Activated CD8-positive, alpha-beta memory T cell treated with anti-CD3 and anti-CD28 coated beads for 24 hours (primary cell): ENCODE measurements at places on chromosomes 12 and 14.

DNA sequence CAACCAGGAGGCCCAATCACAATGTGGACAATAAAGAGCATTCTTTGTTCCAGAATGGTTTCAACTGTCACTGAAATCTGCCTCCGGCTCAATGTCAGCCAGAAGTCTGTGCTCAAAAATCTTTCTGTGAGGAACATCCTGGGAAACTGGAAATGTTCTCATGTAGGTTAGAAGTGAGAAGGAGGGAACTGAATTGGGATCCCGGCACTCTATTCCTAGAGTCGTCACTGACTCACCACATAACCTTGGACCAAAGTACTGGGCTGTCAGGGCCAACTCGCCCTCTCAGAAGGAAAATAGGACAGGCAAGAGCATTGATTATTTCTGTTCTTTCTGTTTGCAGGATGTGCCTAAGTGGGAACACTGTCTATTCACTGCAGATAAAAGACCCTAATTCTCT is 57.6 kb downstream of the PRKAB1 start:
- DNase-seq: no peak

GRCh38 chr14:96243785-96244184 is 12.2 kb upstream of the BDKRB1 start:
- no peak for DNase-seq

DNA sequence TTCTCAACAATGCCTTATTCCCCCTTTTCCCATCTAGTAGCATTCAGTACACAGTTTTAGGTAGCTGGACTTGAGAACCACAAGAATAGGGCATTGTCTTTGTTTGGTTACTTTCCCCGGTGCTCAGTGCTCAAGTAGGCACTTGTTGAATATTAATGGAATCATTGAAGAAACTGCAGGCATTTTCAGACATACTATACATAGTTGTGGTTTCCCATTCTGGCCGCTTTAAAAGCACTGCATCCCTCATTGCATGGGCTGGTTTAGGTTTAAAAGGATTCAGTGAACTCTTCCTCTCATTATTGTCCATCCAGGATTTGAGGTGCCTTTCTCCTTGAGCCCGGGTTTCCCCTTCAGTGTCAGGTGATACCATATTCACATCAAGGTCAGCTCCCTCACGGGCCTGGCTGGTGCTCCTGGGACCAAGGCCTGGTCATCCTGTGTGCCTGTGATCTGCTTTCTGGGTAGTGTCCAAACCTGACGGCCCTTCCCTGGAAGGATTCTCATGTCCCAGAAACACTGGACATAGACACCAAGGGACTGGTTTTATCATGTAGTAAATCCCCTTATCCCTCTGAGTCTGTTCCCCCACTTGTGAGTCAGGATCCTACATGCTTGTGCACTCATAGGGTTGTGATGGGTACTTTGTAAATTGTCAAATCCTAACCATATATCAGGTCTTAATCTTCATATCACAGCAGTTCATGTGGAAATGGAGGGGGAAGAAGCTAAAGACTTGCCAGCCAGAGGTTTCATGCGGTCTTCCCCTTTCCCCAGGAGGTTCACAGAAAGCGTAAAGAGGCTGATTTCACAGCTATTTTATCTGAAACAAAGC is 7.4 kb downstream of the TCP11L2 start:
- no peak for DNase-seq

DNA sequence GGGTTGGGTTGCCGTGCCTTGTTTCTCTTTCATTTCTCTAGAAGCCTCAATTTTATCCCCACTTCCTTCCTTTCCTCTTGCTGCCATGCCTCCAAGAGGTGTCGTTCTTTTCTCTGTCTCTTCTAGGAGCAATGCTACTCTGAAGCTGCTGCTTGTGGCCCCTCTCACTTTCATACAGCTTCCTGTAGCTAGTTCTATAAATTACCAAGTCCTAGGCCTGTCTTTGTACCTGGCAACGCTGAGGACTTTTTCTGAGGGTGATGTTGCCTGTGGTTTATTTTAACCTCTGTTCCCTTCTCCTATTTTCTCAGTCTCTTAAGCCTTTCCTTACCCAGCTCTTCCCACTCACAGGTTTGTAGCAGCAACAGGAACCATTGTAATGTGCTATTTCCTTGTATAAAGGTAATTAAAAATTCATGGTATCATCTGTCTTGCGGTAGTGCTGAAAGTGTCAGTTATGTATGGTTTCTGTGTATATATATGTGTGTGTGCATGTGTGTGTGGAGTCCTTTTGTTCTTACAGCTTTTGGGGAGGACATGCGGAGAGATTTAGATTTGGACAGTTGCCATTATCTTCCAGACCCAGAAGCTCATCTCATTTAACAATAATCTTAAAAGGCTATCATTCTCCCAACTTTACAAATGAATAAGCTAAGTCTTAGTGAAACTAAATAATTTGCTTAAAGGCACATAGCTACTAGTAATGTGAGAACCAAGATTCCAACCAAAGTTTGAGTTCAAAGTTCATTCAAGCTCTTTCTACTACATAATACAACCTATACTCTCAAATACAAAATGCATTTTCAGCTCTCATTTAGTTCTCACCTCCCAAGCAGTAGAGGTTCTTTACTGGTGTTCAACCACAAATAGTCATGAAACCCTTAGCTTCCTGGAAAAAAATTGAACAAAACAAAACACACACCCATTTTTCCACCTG is 43.8 kb downstream of the DDHD1 start:
- peak; percentile 72 for DNase-seq

DNA sequence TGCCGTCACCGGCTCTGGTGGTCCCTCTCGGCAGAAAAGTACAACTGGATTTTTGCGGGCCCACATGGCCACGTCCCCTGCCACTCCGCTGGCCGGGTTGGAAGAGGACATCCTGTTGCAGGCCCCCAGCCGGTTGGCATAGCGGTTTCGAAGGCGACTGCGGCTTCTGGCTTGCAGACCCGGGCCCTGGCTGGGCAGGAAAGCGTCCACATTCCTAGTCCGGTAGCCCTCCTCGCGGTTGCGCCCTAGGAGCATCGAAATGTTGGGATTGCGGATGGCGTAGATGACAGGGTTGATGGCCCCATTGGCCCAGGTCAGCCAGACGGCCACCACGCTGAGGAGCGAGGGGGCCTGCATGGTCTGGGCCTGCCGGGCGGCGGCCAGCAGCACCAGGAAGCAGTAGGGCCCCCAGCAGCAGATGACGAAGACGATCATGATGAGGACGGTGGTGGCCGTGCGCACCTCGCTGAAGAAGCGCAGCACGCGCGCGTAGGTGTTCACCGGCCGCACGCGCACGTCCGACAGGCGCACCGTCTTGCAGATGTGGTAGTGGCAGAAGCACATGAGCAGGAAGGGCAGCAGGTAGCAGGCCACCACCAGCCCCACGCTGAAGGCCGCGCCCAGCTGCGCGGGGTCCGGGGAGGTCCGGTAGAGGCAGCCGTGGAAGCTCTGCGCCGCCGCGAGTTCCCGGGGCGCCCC is 1.2 kb downstream of the GPR135 start:
- DNase-seq: peak; percentile 74

DNA sequence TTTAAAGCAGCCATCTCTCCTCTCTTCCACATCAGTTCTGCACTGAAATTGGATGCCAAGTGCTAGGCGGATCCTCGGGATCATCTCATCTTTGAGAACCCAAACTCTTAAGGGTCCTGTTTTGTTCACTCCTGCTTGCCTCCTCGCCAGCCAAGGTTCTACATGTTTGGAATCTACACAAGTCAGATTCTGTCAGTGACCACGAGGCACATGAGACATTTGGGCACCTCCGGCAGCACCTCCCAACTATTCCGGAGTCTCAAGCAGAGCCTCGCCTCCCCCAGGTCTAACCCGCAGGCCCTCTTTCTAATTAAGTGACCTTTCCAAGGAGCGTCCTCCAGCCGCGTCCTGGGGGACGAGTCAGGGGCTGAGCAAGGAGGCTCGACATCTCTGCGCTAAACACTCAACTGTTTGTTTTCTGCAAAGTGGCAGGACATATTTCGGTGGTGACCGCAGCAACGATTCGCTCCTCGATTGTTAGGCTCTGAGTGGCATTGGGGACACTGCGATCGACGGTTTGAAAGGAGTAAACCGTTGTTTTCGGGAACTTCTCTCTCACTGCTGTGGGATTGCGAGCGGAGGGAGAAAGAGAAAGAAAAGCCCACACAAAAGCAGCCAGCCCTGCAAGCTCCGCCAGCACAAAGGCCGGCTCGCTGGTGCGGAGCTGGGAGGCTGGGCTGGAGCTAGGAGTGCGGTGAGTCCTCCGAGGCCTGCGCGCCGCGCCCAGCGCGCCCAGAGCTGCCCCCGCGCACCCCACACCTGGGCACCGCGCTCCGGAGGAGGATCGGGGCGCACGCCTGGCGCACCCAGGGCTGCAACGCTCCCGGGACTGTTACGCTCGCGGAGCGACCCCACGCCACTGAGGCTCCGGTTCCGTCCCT is 640 bp downstream of the ARMH4 start:
- no peak for DNase-seq

DNA sequence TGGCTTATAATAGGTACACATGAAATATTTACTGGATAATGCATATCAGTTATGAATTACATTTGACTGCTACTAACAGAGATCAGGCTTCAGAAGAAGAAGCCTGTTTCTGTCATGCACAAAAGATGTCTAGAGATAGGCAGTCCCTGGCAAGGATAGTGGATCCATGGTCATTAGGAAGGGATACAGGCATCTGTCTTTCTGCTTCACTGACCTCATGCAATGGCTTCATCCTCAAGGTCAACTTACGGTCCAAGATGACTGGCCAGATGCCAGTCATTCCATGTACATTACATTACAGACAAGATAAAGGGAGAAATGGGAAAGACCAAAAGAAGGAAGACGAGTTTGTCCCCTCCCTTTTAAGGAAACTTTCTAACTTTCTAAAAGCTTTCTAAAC is 94.0 kb downstream of the NUAK1 start:
- no peak for DNase-seq

- DNase-seq: no peak
Measured at GRCh38 chr14:35374263-35374712, 30.3 kb downstream of the NFKBIA start.

- DNase-seq: no peak
Measured at GRCh38 chr12:41967668-41968500, 176.8 kb downstream of the GXYLT1 start.

DNA sequence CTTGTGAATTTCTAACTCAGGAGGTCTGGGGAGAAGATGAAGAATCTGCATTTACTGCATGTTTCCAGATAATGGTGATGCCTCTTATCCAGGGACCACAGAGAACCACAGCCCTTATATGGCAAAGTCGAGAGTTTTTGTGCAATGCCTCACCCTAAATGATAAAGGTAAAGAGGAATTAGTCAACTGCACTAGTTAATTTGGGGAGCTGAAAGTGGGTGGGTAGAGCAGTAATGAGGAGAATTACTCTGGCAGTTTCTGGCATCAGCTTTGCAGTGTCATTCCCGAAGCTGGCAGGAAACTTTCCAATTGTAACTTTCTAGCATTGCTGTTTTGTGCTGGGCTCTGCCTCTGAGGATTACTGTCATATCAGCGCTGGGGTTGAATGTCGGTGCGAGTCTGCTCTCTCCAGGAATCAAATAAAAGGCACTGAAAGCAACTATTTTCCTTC is 10.3 kb downstream of the EGLN3 start:
- no peak for DNase-seq

GRCh38 chr12:129385637-129385990 is 518.2 kb downstream of the TMEM132D start:
- DNase-seq: no peak

- no peak for DNase-seq
Measured at GRCh38 chr12:58725400-58726105, 194.8 kb downstream of the LRIG3 start.

- DNase-seq: no peak
Measured at GRCh38 chr12:132355742-132356681, 26.6 kb upstream of the GALNT9 start.

DNA sequence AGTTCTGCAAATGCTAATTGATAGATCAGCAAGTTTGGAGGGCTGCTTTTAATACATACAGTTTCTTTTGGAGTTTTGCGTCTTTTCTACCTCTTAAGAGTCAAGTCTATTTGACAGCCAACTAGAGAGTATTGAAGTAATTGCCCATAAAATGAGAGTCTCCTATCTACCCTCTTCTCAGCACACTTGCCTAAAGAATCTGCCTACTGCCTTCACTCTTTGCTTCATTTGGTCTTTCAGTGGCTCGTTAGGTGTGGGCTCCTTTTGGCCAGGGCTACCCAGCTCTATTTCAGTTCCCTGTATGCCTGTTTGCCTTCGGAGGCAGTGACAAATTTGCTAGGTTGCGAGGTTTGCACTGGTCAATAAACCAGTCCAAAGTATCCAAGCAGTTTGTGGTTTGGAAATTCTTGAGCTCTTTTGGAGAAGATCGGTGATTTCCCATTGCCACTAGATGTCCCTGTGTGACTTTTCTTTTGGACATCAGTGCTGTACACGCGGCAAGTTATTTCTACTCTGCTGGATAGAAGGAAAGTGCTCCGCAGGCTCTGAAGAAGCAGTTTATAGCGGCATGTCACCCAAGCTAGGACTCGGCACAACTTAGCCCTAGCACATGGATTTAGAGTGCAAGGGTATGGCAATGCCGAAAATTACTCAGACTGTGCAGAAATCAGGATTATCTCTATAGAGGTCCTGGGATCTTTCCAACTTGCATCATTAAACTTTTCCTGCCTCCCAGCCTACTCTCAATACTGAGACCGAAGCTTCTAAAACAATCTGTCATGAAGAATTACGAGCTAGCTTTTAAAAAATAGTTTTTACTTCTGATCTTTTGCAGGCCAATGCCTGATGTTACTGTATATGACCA is 38.6 kb downstream of the MGST1 start:
- DNase-seq: no peak

GRCh38 chr12:27549801-27550652 is 26.0 kb downstream of the PPFIBP1 start:
- DNase-seq: no peak

- peak; percentile 84 for DNase-seq
Measured at GRCh38 chr12:7935590-7936581, at the start of gene SLC2A3. Gene SLC2A3, minus strand, starts transcription at chr12:7936187. Its CDS starts 153 bp downstream, at chr12:7936034.

- no peak for DNase-seq
Measured at GRCh38 chr12:68739891-68740290, 6.1 kb upstream of the SLC35E3 start.

- DNase-seq: peak; percentile 83
Measured at GRCh38 chr12:6946033-6946919, 2.5 kb downstream of the C12orf57 start.

DNA sequence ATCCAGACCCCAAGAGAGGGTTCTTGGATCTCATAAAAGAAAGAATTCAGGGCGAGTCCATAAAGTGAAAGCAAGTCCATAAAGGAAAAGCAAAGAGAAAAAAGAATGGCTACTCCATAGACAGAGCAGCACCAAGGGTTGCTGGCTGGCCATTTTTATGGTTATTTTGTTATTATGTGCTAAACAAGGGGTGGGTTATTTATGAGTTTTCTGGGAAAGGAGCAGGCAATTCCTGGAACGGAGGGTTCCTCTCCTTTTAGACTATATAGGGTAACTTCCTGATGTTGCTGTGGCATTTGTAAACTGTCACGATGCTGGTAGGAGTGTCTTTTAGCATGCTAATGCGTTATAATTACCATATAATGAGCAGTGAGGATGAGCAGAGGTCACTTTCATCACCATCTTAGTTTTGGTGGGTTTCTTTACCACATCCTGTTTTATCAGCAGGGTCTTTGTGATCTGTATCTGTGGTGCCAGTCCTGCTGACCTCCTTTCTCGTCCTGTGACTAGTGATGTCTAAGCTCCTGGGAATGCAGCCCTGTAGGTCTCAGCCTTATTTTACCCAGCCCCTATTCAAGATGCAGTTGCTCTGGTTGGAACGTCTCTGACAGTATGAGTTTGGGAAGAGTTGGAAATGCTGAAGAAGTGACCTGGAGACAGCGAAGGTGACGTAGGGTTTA is 100.5 kb downstream of the ZNF664 start:
- no peak for DNase-seq
